ENCODE measurements at places on chromosomes 2 and 18. TPM values are rescaled to one million over a fixed set of nuclear protein-coding genes. Genes with fewer than 3 reads are reported as not detected.

SPC25 gene
- 29.8 TPM for total RNA-seq

RAB17 gene
- total RNA-seq, result 41.8 TPM

ECEL1 gene
- total RNA-seq, result not detected

ARHGAP28 gene
- not detected for total RNA-seq

IL37 gene
- not detected for total RNA-seq

TRIM43 gene
- not detected for total RNA-seq

GRCh38 chr18:13455471-13455870, 236.9 kb downstream of the LDLRAD4 start:
- DNase-seq, result no peak

- DNase-seq, result no peak
Observed at GRCh38 chr2:151422917-151423439, 13.3 kb downstream of the RIF1 start.

DNA sequence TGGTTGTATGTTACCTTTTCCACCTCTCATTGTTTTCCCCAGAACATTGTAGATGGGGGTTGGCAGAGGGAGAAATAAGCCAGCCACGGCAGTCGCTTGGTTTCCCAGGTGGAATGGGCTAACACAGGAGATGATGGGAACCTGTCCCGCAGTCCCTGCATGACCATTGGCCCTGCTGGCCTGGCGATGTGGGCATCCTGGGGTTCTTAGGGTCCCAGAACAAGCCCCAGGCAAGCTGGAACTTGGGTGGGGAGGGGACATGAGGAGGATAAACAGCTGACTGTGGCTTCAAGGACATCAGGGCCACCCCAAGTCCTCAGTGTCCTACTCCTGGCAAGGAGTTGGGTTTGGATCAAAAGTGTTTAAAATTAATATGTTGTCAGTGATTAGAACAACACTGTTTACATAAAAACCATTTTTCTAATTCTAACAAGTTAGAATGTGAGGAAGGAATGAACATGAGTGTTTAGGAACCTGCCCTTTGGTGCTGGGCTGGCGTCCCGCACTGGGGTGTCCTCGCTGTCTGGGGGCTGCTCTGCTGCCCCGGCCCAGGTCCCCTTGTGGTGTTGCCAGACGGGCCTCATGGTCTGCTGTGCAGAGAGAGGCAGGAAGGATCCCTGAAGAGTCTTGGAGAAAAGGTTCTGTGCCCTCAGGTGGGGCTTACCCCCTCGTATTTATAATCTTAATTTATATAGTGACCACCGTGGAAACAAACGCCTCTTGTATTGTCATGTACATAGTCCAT, 95.1 kb downstream of the USP40 start:
- DNase-seq, result no peak

- no peak for DNase-seq
Observed at GRCh38 chr2:239531456-239532241, 130.8 kb upstream of the HDAC4 start.

GRCh38 chr2:45930396-45930792, 278.9 kb downstream of the PRKCE start:
- no peak for DNase-seq

DNA sequence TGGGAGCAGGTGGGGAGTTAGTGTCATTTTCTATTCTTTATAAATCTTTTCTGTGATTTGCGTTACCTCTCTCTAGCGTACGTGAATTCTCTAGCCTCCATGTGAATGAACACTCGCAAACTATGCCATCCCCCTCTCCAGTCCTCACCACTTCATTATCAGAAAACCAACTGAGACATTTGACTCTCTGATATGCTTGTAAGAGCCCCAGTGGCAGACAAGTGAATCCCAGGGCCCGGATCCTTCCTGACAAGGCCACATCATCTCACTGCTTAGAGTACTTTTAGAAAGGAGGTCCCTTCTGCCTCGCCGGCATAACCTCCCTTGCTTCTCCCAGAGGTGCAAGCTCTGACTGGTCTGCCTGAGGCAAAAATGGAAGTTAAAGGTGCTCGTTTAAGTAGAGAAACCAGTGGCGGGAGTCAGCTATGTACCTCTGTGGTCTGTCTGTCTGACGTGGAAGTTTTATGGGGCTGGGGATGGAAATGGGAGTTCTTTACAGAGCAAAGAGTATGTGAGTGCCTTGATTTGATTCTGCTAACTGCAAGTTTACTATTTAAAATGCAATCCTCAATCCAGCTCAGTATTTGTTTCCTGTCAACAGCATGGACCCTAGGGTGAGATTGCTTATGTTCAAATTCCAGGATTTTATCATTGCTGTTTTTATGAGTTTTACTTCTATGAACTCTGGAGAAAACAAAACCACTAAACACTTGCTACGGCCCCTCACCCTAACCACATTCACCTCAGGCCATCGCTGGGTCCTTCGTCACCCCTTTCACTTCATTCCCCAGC, 114.9 kb upstream of the MSTN start:
- no peak for DNase-seq

DNA sequence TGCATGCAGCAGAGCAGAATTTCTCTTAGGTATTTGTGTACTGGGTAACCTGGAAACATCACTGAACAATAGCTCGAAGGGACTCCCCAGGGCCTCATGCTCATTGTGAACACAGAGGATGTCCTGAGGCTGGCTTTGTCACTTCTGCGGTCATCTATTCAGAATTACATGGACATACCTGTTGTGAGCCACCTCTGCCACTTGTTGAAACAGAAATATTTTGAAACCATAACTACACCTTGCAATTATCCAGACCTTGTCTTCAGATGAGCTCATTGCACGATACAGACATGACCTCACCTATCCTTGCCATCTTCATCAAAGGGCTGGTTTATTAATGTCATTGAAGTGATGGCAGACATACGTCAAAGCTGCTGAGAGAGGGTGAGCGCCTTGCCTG, 23.4 kb upstream of the CREG2 start:
- DNase-seq, result no peak

- peak; percentile 16 for DNase-seq
Observed at GRCh38 chr18:7221424-7222155, 9.3 kb upstream of the LRRC30 start.

DNA sequence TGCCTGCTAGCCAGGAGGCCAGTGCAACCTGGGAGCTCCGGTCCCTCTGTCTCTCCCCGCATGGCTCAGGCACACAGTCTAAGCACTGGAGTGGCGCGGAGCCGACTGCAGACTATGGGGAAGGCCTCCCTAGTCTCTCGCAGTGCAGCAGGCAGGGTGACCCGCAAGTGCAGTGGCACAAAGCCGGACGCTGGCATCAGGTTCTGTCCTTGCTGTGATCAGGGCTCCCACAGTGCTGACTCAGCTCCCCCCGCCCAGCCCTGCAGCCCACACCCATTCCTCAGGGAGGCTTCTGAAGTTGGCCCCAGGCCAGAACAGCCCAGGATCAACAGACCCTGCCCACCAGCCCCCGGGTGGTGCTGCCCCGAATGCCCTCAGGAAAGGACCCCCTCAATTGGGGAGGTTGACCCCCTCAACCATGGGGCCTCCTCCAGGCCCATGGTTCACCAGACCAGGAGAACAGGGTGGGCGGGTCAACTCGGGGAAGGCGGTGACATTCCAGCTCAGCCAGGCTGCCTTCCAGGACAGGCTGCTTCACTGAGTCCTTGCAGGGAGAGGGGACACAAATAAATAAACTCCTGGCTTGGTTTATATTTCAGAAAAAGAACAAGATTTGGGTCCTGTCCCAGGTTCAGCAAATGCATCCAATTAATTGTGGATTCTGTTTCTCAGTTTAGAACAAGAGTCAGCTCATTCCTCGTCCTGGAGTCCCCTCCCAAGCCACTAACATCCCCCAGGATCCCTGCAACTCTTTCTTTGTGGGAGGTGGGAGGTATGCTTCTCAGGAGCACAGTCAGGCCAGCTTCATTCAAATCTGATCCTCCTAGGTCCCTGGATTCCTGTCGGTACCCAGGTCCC, 12.2 kb downstream of the BIN1 start:
- DNase-seq, result no peak

DNA sequence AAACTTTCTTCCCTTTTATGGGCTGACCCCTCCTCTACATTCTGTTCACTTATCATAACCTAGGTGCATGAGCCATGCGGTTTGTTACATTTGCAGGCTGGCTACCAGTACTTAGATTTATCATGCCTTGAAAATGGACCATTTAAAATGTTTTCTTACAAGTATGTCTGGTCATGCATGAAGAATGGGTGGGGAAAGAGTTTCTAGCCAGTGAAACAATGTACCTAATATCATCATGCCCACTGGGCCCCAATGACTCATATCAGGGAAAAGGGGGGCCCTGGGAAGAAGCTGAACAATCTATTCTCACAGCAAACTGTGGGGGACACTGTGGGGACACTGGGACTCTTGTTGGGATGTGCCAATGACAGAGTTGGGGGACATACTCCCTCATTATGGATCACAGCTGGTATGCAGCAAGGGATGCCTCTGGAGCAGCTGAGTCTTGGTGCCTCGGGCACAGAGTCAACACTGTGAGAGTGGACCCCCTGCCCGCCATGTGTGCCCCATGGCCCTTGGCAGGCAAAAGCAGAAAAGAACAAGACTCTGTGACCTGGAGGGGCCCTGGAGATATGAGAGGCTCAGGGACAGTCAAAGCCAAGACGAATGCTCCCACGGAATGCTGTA, 156.3 kb downstream of the ZNF516 start:
- DNase-seq, result no peak

DNA sequence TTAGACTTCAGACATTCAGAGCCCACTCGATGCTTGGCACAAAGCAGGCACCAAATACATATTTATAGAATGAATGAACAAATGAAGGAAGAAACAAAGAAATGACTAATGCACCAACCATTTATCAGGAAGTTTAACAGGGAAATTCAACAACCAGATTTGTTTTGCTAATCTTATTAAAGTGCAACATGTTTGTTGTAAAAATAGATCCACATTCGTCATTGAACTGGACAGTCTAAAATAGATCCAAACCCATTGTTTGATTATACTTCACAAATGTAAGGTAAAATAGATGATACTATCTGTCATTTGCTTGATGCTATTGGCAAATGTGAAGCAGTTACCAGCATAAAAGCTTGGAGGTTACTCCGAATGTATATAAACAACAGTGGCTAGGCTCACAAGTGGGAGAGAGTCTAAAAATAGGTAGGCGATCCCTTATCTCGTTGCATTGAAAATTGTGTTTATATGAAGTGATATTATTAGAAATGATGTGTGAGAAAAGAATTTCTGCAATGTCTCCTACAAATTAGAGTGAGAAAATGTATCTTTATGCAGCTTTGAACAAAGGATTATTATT, 246.2 kb downstream of the NEDD4L start:
- no peak for DNase-seq

DNA sequence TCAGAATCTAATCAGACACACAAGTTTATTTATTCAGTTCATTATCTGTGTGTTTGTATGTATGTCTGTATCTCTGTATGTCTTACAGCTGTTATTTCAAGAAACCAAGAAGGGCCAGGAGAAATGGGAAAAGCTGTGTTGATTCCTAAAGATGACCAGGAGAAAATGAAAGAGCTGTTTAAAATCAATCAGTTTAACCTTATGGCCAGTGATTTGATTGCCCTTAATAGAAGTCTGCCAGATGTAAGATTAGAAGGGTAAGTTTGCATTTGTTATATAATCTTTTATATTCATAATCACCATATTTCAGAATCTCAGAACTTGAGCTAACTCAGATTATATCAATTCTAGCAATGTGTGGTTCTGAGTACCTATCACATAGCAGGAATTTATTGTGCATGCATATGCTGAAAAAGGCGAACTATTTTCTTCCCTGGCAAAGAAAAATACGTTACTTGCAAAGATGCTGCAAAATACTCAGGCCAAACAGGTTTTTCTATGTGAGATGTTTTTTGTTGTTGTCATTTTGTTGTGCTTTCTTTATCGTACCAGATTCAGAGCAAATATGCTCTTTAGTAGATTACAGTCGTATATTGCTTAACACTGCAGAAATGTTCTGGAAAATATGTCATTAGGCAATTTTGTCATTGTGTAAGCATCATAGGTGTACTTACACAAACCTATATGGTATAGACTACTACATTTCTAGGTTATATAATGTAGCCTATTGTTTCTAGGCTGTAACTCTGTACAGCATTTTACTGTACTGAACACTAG, 268.7 kb downstream of the GALNT13 start:
- DNase-seq, result no peak

DNA sequence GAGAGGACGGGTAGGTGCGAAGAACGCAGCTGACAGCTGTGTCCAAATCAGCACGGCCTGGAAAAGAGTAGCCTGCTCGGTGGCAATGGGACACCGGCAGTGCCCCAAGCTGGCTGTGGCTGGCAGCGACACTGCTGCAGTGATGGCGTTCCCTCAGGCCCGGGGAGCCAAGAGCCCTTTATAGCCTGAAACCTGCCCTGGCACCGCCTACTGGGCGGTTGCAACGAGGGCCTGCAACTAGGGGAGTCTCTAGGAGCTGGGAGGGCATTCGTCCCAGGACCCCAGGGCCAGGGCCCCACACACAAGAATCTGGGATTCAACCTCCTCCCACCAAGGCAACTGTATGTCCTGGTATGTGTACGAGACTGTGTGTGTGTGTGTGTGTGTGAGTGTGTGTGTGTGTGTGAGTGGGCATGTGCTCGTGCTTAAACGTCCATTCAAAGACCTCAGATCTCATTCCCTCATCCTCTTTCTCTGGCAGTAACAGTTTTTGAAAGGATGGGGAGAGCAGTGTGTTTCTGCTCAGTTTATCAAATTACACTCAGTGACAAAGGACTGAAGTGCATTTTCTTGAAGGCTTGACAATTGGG, 6.8 kb upstream of the CYP26B1 start:
- DNase-seq, result no peak

DNA sequence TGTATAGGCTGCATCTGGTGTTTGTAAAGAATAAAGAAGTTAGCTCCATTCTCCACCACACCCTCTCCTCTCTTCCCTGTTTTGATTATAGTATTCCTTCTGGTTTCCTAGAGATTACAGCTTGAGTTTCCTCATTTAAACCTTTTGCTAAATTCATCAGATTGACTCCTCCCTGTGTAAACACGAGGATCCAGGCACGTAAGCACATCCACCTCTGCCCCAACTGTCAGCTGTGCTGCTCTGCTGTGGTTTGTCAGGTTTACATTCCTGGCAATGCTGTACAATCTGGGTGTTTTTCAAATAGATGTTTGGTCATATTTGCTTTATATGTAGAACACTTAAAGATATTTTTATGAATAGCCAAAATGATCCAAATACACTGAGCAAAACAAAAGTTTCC, 302.8 kb downstream of the PTGR3 start:
- no peak for DNase-seq

GRCh38 chr18:54813977-54814565, 14.2 kb upstream of the RAB27B start:
- DNase-seq, result no peak

GRCh38 chr2:164009756-164010337, 274.0 kb upstream of the FIGN start:
- no peak for DNase-seq

GRCh38 chr2:40348038-40348437, 103.9 kb downstream of the SLC8A1 start:
- no peak for DNase-seq

- DNase-seq, result no peak
Observed at GRCh38 chr2:143431316-143431715, 302.1 kb downstream of the ARHGAP15 start.

Data from HCT116 (cell line).